NCI-H774 (cell line): ENCODE measurements at places on chromosomes 1 and 21.

GRCh38 chr1:38990386-38990737 lies 714 bp upstream of the AKIRIN1 start:
- no peak for DNase-seq

DNA sequence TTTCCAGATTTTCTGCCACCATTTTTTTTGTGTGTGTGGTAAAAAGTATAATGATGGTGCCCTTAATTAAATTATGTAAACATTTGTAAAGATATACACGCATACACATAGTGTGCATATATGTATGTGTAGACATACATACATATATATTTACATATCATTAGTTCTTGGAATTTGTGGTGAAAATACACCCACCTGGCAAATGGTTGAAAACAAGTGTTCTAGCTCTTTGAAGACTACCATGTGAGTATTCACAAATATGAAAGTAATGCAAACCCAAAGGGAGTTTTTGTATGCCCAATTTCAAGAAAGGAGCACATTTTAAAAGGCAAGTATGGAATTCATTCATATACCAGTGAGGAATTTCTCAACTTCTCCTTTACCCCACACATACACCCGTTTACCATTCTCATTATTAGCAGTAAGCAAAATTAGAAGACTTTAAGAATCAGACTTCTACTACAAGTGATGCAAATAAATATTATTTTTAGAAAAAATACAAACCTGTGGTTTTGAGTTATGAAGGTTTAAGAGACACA lies 8.0 kb downstream of the RABGAP1L start:
- no peak for DNase-seq

GRCh38 chr1:89945852-89946476 lies 48.9 kb upstream of the ZNF326 start:
- DNase-seq, result no peak

- peak; percentile 26 for DNase-seq
Measured at GRCh38 chr1:150973836-150974579, 627 bp downstream of the CERS2 start.

GRCh38 chr1:219666242-219666641 lies 53.3 kb upstream of the ZC3H11B start:
- no peak for DNase-seq

GRCh38 chr1:38690790-38691449 lies 168.7 kb downstream of the RRAGC start:
- no peak for DNase-seq

GRCh38 chr1:194369060-194369459 lies 1182.6 kb upstream of the B3GALT2 start:
- DNase-seq, result no peak

- no peak for DNase-seq
Measured at GRCh38 chr1:231396643-231397042, 25.4 kb downstream of the EGLN1 start.

GRCh38 chr1:11526071-11526895 lies 47.3 kb downstream of the DISP3 start:
- DNase-seq, result no peak

DNA sequence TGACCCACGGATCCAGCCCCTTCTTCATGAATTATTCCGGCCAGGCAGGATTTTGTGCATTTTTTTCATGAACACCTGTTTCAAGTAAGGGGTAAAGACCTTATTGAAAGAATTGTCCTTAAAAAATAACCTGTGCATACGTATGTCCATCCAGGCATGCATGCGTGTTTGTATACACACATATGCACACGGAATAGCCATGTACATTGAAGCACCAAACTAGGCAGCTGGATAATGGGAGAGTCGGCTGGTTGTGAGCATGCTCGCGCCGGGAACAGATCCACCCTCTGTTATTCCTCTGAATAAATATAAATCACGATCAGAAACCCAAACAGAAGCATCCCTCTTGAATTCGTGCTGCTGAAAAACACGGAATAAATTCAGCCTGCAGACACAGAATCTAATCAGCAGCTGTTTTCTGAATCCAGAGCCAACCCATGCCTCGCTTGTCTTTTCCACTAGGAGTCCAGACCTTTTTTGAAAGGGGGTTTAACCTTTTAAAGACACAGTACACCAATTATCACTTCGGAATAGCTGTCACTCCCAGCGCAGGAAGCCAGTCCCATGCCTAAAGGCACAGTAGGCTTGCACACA lies at the start of gene HIVEP3:
HIVEP3 (minus strand) TSS at position 473 of the 594 bp plus-strand sequence.
- peak; percentile 79 for DNase-seq

DNA sequence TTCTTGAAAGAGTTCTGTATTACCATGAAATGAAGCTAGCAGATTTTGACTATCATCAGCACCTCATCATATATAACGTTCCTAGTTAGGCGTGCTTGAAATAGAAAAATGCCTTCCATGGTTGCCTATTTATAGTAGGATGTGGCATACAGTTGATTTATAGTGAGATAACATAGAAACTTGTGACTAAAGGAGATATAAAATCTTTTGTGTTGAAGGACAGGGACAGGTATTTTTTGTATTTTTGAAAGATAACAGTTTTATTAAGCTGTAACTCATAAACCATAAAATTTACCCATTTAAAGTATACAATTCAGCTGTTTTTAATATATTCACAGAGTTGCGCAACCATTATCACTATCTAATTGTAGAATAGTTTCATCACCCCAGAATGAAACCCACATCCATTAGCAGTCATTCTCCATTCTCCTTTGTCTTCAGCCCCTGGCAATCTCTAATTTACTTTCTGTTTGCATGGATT lies 19.3 kb downstream of the SPEN start:
- no peak for DNase-seq

- no peak for DNase-seq
Measured at GRCh38 chr1:66580081-66580480, 46.1 kb downstream of the SGIP1 start.

DNA sequence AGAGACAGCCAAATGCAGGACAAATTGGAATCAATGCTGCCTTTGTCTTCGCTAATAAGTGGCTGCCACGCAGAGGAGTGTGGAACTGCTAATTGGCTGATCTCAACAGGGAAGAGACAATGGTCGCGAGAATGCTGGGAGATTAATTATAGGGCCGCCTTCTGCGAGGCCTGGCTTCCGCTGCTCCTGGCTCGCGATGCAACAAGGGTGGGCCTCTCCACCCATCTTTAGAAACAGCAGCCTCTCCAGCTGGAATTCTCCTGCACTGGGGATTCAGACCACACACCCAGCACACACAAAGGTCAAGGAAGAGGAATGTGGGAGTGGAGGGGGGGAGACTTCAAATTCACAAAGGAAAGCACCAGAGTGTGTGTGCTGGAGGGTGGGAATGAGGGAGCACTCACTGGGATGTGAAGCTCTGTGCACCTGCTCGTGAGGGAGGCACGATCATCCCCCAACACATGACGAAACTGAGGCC lies 200.7 kb upstream of the GRIK3 start:
- DNase-seq, result no peak

- no peak for DNase-seq
Measured at GRCh38 chr1:206856674-206857464, 8.6 kb upstream of the IL20 start.

GRCh38 chr1:184116287-184116686 lies 64.8 kb downstream of the TSEN15 start:
- no peak for DNase-seq

GRCh38 chr1:76153841-76154205 lies 79.3 kb downstream of the ST6GALNAC3 start:
- DNase-seq, result no peak

- DNase-seq, result no peak
Measured at GRCh38 chr1:86527306-86527705, 19.6 kb upstream of the CLCA4 start.

- no peak for DNase-seq
Measured at GRCh38 chr1:232459087-232459486, 170.8 kb downstream of the SIPA1L2 start.

- DNase-seq, result no peak
Measured at GRCh38 chr1:107863342-107863741, 101.6 kb downstream of the VAV3 start.

GRCh38 chr1:214165850-214166374 lies 115.0 kb upstream of the SMYD2 start:
- DNase-seq, result no peak

- no peak for DNase-seq
Measured at GRCh38 chr1:54323324-54323739, 82.9 kb downstream of the SSBP3 start.

DNA sequence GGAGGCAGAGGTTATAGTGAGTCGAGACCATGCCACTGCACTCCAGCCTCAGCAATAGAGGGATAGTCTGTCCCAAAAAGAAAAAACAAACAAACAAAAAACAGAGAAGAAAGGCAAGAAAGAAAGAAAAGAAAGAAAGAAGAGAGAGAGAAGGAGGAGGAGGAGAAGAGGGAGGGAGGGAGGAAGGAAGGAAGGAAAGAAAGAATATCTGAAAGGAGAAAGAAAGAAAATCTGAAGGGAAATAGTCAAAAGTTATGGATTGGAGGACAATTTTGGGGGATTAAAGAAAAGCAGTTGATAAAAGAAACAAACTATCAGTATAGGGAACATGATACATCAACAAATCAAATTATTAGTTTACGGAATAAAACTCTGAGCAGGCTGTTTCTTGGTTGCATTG lies 67.4 kb upstream of the TBX15 start:
- no peak for DNase-seq

DNA sequence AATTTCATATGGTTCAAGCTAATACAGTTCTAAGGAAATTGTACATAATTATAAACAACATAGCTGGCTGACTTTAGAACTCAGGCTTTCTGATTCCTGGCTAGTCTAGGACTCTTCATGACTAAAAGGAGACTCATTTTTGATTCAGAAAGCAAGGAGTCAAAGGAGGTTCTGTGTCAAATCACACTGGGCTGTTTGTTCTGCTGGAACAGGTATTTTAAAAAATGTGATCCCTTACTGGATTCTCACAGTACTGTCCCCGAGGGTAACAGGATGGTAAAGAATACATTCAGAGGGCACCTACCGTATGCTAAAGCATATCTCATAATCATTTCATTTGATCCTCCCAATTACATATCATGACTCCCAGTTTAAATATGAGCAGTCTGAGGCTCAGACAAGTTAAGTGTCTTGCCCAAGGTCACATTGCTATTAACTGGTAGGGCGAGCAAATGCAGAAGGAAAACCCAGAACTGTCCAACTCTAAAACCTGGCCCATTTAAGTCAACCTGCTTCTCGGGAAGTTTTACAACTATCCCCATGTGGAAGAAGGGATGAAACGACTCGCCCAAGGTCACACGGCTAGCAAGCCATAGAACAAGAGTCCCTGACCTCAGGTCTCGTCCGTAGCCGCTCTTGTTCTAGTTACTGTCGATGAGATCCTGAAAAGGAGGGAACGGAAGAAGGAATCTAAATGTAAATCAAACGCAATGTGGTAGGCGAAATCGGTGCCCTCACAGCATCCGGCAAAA lies 675 bp downstream of the MYSM1 start:
- no peak for DNase-seq

DNA sequence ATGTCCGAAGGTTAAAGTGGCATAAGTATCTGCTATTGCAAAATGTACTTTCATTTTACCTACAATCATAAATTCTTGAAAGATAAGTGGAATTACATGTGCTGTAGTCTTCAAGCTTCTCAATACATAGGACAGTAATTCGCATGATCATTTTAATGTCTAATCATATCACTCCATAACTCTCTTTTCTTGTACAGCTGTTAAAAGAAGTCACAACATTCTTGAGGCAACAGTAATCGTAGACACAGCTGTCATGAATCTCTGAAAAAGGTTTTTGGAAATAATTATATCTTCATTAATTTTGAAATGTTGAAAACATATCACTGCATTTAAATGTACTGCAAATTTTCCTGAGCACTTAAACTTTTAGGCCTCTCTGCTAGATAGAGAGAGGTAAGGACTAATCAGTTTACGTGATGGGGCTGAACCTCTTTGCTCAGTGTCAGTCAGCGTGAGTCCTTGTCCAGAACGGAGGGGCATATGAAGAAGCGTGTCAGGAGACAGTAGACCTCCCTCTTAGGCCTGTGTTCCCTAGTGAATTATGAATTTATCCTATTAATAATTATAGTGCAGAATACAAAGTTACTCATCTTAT lies 133.4 kb downstream of the NEK7 start:
- no peak for DNase-seq

GRCh38 chr1:190699165-190699564 lies 221.5 kb upstream of the BRINP3 start:
- no peak for DNase-seq

DNA sequence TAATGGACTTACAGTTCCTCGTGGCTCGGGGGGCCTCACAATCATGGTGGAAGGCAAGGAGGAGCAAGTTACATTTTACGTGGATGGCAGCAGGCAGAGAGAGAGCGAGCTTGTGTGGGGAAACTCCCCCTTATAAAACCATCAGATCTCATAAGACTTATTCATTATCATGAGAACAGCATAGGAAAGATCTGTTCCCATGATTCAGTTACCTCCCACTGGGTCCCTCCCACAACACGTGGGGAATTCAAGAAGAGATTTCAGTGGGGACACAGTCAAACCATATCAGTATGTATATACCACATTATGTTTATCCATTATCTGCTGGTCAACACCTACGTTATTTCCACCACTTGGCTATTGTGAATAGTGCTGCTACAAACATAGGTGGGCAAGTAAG lies 352.3 kb upstream of the B3GALT2 start:
- DNase-seq, result no peak

GRCh38 chr1:101299141-101299540 lies 62.3 kb downstream of the S1PR1 start:
- DNase-seq, result no peak

DNA sequence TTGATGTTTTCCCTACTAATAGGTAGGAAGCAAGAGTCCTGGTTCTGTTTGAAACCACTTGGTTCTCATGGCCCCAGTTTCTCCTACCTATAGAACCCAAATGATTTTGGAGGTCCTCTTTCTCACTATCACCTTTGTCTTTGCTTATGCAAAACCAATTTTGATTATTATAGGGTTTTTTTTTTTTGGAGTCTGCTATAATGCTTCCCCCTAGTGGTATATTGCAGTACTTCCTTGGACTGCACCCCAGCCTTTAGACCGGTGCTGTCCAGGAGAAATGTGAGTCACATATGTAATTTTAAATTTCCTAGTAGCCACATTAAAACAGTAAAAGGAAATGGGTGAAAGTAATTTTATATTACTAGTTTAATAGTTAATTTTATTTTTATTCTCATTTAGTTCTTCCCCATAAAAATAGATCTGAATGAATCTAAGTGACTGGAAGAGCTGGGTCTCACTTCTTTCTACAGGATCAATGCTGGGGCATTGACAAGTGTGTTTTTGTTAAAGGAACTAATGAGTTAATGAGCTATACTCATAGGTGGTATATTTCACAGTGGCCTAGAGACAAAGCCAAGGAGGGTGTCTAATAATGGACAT lies 10.6 kb downstream of the FCMR start:
- DNase-seq, result peak; percentile 16

GRCh38 chr1:236281198-236281653 lies 532 bp downstream of the ERO1B start:
- DNase-seq, result peak; percentile 47
